ENCODE measurements at places on chromosomes 6 and 20. TPM values are rescaled to one million over a fixed set of nuclear protein-coding genes. Genes with fewer than 3 reads are reported as not detected.

Gene GNRH2
- not detected for total RNA-seq

Gene UST
- 29.4 TPM for total RNA-seq

Gene SCRT2
- not detected for total RNA-seq

Gene FHL5
- total RNA-seq, result not detected

Gene CGAS
- 6.0 TPM for total RNA-seq

Gene PLA2G7
- not detected for total RNA-seq

Gene STMN3
- total RNA-seq, result 10.0 TPM

Gene TBXT
- total RNA-seq, result not detected

Gene MYBL2
- 3.7 TPM for total RNA-seq

Gene TCP11
- 1.1 TPM for total RNA-seq

Gene ERVFRD-1
- not detected for total RNA-seq

Gene CNBD2
- 2.2 TPM for total RNA-seq

Gene SLC35F1
- total RNA-seq, result not detected

Gene IGF2R
- total RNA-seq, result 95.2 TPM

Gene NFATC2
- 1.8 TPM for total RNA-seq

Gene AIF1
- not detected for total RNA-seq

Gene GSTA3
- not detected for total RNA-seq

Gene PTK6
- under 0.01 TPM for total RNA-seq

Gene PRPH2
- total RNA-seq, result 2.2 TPM

Gene PRRT1
- 0.16 TPM for total RNA-seq

Gene SIRPB2
- total RNA-seq, result not detected

Gene FOXA2
- total RNA-seq, result not detected

Gene NQO2
- total RNA-seq, result 43.5 TPM

Gene SLC4A11
- total RNA-seq, result 1.3 TPM

Gene SEL1L2
- not detected for total RNA-seq

Gene SLC24A3
- total RNA-seq, result 0.49 TPM

Gene PI3
- not detected for total RNA-seq

Gene CFAP61
- total RNA-seq, result 0.12 TPM

Gene STX11
- total RNA-seq, result 3.2 TPM

Gene ANGPT4
- total RNA-seq, result under 0.01 TPM

Gene SNAI1
- 3.1 TPM for total RNA-seq

Gene FAM83B
- not detected for total RNA-seq

Gene PPT2
- total RNA-seq, result 11.5 TPM

Gene ADGB
- total RNA-seq, result not detected

Gene TMEM217
- total RNA-seq, result 1.3 TPM

Gene COL21A1
- total RNA-seq, result 12.0 TPM

Gene GRM1
- total RNA-seq, result 0.16 TPM

Gene ZNF311
- 1.6 TPM for total RNA-seq

Gene SRMS
- total RNA-seq, result not detected

Gene ZBTB12
- 2.3 TPM for total RNA-seq

Gene QRSL1
- total RNA-seq, result 12.3 TPM

Data from hair follicle dermal papilla cell (primary cell).